Amniotic stem cell (primary cell): ENCODE measurements at places on chromosomes 3 and 15.

GRCh38 chr3:13324835-13325501 is 95.2 kb downstream of the NUP210 start:
- no peak for DNase-seq

DNA sequence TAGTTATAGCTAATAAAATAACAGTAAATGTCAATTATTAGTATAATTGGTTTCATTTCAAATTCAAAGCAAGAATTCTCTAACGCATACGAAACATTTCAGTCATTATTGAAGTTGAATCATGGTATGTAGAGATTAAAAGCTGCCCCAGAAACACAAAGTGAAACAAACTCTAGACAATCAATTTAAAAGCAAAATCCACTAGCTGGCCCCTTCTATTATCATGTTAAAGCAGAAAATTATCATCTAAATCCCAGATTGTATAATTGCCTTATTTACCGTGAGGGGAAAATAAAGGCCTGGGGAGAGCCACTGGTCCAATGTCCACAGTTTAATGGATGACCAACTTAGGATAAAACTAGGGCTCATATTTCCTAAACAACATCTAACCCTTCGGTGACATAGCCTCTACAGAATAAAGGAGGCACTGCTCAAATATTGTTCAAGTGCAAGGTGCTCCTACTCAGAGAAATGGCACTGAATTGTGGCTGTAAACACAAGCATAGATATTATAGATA is 110.9 kb upstream of the THRB start:
- DNase-seq, result no peak

DNA sequence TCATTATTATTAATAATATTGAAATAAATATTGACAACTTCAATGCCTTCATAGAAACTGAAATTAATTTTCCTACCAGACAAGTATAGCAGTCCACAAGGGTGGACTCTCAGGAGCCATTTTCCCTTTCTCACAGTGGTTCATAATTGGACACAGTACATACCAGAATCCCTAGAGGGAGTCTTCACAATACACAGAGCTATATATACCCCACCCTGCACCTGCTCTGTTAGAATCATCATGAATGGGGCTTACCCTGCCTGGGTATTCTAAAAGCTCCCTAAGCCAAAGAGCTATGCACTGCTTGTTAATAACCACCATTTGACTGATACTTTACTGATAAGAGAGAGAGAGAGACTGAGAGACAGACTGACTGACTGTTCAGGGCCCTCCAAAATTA is 134.9 kb downstream of the FEZF2 start:
- no peak for DNase-seq

DNA sequence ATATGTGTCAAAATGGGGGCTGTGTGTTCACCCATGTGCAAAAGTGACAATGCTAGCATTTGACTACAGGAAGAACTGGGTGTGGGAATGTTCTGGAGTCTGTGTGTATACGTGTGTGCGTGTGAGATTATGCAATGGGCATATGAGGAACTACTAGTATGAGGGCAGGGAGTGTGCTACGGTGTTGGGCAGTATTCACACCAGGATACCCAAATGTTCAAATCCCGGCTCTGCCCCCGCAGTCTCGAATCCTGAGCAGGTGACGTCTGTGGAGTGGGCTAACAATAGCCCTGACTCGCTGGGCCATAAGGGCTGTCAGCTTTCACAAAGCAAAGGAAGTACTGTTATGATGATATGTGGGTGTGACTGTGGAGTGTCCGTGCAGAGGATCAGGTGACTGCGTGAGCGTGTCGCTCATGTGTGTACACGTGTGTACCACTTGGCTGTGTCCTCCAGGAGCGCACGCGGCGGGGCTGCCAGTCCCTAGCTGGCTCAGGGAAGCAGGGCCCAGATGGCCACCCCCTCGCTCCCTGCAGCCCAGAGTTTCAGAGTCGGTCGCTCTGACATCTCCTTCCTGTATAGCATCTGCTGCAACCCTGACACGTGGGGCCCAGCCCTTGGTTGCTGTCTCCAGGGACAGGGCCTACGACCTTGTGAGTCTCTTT is 27.2 kb downstream of the IQSEC1 start:
- no peak for DNase-seq

DNA sequence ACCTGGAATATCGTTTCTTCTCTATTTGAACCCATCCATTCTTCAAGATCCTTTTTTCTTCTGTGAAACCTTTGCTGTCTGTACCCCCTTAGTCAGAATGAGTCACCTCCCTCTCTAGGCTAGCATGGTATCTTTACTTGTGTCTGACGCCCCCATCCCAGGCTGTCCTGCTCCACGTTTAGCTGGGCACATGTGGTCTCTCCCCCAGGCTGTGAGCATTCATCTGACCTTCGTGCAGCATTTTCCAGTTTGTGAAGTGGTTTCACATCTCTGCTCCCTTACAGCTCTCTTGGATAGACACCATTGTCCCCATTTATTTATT is 14.3 kb upstream of the TLE3 start:
- DNase-seq, result no peak

DNA sequence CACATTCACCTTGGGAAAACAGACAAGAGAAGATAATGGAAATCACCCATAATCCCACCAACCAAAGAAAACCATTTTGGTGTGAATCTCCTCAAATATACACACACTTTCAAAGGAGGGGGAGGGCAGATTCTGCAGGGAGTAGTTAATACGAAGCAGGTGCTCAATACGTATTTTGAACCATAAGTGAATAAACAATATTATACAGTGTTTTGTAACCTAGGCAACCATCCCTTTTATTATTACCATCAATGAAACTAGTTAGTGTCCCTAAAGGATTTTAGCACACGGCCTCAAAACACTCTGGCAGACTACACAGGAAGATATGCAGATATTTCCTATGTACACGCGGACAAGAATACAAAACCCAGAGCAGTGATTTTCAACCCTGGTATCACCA is 6.1 kb downstream of the OSBPL10 start:
- no peak for DNase-seq

- DNase-seq, result no peak
These were observed 11.3 kb downstream of the CSRNP1 start for GRCh38 chr3:39142067-39142466.

GRCh38 chr3:161067335-161067734 is 37.8 kb downstream of the B3GALNT1 start:
- DNase-seq, result no peak

DNA sequence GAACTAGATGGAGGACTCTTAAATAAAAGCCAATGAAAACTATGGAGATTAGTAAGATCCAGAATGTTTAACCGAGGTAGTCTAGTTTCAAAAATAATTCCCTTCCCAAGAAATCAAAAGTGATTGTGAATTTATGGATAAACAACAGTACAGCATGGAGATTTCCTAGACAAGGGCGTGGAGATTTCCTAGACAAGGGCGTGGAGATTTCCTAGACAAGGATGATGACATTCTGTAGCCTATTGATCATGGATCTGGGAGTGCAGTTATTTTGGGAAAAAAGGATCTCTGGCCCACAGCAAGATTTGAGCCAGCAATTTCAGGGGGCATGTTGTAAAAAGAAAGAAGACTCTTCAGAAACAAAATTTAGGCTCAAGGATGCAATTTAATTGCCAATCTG is 175.3 kb downstream of the RAP2B start:
- no peak for DNase-seq

DNA sequence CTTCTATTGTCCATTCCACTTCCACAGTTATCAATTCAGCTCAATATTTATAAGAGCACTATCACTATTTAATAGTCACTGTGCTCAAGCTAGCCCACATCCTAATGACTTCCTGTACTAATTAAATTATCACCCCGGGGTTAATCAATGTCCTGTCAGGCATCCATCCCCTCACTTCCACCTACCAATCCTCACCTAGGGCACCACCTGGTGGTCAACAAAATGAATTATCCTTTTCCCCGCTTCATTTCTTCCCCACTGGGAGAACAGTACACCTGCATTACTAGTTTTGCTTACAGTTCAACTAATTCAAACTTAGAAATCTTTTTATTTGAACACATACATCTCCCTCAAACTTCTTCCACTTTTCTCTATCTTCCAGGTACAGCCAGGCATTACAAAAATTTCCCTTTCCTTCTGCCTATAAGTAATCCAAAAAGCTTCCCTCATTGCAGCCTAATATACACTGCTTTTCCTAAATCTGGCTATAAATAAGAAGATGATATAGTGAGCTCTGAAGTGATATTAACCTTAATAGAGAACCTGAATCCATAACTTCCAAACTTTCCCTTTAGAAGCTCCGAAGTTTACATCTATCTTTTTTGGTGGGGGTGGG is 68.5 kb downstream of the TMCC1 start:
- DNase-seq, result peak; percentile 5

- no peak for DNase-seq
These were observed 21.4 kb downstream of the FEM1B start for GRCh38 chr15:68298882-68299381.

GRCh38 chr3:136022529-136023263 is 57.2 kb downstream of the PPP2R3A start:
- DNase-seq, result no peak

- DNase-seq, result no peak
These were observed 57.7 kb downstream of the SUCNR1 start for GRCh38 chr3:151931171-151931570.

- DNase-seq, result no peak
These were observed 98.7 kb upstream of the ZPLD1 start for GRCh38 chr3:102336130-102336529.

DNA sequence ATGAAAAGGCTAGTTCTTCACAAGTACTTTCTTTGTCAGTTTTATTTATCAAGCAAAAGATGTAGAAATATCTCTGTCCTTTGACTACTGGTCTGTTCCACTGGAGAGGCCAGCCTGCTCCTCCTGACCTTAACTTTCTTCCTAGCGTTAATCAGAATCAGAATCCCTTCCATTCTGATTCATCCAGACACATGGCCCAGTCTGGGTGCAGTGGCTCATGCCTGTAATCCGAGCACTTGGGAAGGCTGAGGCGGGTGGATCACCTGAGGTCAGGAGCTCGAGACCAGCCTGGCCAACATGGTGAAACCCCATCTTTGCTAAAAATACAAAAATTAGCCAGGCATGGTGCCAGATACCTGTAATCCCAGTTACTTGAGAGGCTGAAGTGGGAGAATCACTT is 32.0 kb upstream of the MANF start:
- DNase-seq, result no peak

- no peak for DNase-seq
These were observed 16.0 kb downstream of the SLC41A3 start for GRCh38 chr3:126067959-126068358.

DNA sequence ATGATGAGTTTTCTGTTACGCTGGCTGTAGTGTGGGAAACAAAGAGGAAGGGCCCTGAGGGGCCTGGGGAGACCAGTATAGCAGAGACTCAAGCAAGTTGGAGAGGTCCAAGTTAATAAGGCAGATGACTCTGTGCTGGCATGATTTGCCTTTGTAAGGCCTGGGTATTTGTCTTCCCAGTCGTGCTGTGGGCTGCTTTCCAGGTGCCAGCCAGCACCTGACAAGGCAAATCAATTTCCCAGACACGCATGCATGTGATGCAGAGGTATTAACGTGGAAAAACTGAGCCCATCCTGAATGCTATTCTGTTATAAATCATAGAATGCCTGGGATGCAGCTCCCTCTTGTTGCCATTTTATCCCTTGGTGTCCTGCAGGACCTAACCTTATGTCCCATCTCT is 175.6 kb downstream of the MFSD1 start:
- no peak for DNase-seq

DNA sequence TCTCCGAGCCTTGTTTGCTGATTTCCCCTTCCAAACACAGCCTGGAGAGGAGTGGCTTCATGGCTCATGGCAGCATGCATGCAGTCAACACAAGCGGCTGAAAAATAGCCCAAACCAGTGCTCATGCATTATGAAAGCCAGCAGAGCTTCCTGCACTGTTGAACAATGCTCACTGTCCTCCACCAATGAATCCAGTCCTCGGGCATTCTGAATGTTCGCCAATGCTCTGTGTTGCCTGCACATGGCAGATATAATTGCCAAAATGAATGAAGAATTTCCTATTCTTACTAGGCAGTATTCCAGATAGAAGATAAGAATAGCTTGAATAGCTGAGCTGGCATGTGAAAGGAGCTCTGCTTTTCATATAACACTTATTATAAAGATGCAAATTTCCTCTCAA is 252.7 kb downstream of the ROBO1 start:
- DNase-seq, result no peak

DNA sequence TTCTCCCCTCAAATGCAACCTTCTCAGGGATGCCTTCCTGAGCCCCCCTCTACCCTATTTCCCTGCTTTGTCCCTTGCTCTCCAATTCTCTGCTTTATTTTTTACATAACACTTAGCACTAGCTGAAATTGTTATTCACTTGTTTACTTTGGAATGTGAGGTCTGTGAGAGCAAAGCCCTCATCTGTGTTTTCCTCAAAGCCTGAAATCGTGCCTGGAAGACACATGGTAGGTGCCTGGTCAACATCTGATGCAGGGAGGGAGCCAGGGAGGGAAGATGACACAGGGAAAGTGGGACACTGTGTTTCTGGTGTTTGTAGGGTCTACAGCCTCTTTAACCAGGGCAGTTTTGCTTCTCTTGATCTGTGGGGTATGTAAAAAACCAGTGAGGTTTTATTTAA is 23.6 kb downstream of the EIF2AK4 start:
- no peak for DNase-seq

DNA sequence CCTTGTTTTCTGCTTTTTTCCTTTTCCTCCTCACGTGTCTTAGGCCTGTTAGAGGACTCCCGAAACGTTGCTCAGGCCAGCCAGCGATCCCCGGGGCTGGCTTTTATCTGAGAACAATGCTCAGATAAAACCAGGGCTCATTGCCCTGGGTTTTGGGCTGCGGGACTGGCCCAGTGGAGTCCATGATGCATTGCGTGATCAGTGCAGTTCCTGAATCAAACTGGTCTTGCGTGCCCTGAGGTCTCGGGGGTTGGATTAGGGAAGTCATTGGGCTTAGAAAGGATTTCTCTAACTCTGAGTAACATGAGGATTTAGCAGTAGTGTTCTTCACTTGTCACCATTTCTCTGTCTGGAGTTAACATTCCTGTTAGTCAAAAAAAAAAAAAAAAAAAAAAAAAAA is 66.3 kb downstream of the CCR1 start:
- DNase-seq, result no peak

GRCh38 chr3:107644631-107645030 is 121.9 kb downstream of the BBX start:
- DNase-seq, result peak; percentile 17

DNA sequence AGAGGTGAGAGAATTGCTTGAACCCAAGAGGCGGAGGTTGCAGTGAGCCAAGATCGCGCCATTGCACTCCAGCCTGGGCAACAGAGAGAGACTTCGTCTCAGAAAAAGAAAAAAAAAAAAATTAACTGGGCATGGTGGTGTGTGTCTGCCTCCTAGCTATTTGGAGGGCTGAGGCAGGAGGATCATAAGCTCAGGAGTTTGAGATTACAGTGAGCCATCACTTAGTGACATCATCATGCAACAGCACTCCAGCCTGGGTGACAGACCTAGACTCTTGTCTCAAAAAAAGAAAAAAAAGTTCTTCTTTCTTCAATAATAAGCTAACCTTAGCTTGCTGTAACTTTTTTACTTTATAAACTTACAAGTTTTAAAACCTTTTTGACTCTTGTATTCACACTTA is 99.8 kb downstream of the SLMAP start:
- no peak for DNase-seq
